ENCODE measurements at places on chromosomes 2 and 18.

- no peak for DNase-seq
These were observed 124.7 kb upstream of the PPP1CB start for GRCh38 chr2:28626891-28627421.

DNA sequence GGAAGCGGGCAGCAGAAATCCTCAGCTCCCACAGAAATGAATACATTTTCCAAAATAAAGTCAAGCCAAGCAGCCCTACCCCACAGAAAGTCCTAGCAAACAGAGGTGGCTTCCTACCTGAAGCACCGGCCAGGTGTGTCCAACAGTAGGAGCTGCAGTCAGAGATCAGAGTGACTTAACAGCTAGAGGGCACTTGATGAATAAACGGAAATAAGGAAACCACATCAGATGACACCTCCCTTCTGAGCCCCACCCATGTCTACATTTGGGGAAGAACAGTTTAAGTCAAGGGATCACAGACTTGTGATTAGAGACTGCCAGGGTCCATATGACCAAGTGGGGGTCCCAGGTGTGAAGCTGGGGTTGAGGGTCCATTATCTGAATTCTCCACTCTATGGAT, at the start of gene CXCR1:
TSS of gene CXCR1 (minus strand) at position 172 of the 400 bp plus-strand sequence. CDS start 1,751 bp downstream, outside the sequence.
- no peak for DNase-seq

DNA sequence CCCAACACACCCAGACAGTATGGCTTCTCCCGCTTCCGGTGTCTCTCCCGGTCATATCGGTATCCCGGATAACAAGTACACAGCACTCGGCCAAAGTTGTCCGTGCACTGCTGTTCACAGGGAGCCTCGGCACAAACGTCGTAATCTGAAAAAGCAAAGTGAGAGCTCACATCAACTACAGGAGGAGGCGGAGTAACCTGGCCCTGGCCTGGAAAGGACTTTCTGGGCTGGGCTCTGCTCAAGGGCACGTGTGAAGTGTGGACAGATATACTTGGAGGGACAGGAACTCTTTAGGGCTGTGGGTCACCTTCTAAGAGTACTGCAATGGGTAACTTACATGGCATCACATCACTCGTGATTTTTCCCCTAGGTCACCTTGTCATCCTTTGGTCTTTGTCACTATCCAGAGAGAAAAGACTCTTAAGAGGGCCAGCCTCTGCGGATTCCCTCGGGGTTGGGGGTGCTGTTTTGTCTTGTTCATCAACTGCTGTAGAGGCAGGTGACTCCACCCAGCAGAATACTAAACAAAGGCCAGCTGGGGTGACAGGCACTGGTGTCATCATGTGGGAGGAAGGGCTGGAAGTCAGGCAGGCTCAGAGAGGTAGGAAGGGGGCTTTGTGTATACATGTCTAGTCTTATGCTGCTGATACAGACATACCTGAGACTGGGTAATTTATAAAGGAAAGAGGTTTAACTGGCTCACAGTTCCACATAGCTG, 110.6 kb upstream of the LMAN1 start:
- no peak for DNase-seq

GRCh38 chr2:59732871-59733566, 820.4 kb downstream of the BCL11A start:
- DNase-seq, result no peak

DNA sequence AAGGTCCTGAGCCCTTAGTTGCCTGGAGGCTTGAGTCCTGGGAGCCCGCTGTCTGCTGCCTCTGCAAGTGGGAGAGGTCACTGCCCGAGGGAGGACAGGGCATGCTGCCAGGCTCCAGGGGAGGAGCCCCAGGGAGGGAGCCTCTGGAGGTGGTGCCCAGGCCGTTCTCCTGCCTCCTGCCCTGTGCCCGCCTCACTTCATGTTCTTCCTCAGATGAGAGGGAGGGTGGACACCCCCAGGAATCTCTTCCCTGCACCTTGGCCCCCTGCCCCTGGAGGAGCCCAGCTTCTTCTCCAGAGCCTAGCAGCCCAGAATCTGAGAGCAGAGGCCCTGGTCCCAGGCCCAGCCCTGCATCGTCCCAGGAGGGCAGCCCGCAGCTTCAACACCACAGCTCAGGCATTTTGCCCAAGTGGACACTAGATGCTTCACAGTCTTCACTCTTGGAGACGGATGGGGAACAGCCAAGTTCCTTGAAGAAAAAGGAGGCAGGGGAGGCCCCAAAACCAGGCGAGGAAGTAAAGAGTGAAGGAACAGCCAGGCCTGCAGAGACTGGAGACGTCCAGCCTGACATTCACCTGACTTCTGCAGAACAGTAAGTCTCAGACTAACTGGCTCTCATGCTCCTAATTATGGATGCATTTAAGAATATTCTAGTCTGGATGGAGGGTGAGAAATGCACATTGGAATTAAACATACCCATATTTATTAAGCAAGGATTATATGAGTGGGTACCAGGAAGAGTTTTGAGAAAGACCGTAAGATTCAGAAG, 12.1 kb downstream of the PSD4 start:
- no peak for DNase-seq

DNA sequence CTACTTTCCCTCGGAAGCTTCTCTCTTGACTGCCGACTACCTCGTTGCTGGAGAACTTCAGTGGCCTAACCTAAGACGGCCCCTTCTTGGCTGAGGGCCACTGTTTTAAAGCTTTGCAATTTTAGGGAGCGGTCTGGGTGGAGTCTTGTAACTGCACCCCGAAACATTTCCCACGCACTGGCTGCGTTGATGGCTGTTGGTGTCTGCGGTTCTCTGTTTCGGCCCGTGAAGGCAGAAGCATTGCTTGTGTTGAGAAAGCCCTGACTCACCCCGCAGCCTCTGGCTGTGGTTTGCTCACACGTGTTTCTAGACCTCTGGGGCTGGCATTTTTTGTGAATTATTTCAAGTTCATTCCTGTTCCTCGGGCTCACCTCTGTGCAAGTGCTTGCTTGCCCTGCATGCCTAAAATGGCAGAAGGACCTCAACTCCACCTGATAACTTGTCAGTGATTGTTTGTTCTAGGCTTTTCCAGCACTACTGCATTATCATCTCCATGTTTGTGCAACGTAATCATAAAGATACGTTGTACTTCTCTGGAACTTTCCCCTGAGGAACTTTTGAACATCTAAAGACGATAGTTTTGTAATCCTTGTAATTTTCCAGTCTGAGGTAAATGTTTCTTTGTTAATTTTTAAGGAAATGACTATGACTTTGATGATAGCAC, 94.2 kb upstream of the DLX2 start:
- no peak for DNase-seq

- DNase-seq, result no peak
These were observed 23.2 kb upstream of the SLC20A1 start for GRCh38 chr2:112622528-112622849.

- DNase-seq, result no peak
These were observed 213.9 kb upstream of the SALL3 start for GRCh38 chr18:78765637-78766281.

- DNase-seq, result no peak
These were observed 21.6 kb upstream of the ZNF521 start for GRCh38 chr18:25373432-25374179.

DNA sequence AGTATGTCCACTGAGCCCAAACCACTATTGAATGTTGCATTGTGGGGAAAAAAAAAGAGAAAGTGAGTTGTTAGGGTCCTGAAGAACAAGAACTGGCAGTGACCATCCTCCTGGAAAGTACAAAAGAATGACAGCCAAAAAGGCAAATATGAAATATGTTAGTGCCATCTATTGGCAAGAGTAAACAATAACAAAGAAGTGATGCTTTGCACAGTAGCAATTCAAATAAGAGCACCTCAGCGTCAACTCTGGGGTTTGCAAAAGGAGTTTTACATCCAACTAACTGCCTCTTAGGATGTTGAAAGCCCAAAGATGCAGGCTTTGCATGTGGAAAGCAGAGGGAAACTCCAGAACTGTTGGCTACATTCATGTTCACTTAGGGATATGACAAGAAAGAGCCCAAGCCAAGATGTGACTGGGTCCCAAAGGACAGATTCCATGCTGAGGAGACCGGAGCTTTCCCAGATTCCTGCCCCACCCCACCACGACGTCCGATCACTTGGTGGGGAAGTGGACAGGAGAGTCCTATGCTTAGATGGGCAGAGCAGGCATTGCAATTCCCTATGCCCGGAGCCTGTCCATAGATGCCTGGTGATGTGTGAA, 15.6 kb downstream of the TRABD2A start:
- DNase-seq, result no peak

- no peak for DNase-seq
These were observed 51.4 kb upstream of the ACYP2 start for GRCh38 chr2:54063967-54064535.

DNA sequence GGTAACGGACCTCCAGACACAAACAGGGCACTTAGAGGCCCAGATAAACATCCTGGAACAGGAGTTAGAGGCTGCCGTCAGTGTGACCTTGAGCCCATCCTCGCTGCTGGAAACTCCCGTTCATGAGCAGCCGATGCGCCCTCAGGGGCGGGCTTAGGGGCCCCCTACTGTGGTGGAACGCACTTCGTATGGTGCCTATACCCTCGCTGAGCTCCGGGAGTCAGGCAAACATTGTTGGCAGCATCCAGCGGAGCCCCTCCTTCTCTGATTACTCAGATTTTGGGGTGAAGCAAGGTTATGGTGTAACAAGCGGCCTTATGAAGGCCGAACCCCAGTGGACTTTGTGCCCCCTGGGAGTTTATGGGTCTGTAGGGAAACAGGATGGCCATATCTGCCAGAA, 205.3 kb upstream of the SYT4 start:
- no peak for DNase-seq

DNA sequence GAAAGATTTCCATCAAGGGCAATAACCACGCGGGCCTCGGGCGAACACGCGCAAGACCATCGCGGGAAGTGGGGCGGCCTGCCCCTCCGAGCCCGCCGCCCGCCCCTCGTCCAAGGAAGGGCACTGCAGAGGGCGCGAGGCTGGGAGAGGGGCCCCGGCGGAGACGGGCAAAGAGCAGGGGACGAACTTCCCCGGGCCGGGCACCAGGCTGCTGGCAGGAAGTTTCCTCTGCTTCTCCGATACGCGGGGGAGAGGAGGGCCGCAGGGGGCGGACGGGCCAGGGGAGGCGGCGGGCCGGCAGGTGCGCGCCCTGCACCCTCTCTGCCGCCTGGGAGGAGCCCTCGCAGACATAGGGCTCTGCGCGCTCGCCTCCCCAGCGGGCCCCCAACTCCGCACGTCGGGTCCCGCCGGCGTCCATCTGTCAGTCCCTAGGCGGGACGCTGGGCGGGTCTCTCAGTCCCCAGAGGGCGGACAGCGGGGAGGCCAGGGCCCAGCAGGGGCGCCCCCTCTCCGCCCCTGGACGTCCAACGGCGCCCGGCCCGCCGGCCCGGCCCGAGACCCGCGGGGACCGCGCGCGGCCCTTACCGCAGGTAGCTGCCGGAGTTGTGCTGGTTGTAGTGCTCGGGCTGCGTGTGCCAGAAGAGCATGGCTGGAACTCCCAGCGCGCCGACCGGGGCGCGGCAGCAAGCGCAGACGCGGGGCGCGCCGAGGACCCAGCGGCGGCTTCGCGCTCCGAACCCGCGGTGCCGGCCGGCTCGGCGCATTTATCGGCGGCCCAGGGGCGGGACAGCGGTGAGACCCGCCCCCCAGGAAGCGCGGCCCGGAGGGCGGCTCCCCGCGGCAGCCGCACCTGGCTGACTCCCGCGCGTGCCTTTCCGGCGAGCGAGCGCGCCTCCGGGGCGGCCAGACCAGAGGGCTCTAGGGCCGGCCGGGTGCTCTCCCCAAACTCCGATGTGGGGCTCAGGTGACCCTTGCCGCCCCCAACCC, at the start of gene TFCP2L1:
TSS of gene TFCP2L1 (minus strand) at position 740 of the 987 bp plus-strand sequence. CDS start at position 647, 93 bp downstream.
- DNase-seq, result no peak

- DNase-seq, result no peak
These were observed 98.9 kb upstream of the ATP8B1 start for GRCh38 chr18:57901825-57902589.

DNA sequence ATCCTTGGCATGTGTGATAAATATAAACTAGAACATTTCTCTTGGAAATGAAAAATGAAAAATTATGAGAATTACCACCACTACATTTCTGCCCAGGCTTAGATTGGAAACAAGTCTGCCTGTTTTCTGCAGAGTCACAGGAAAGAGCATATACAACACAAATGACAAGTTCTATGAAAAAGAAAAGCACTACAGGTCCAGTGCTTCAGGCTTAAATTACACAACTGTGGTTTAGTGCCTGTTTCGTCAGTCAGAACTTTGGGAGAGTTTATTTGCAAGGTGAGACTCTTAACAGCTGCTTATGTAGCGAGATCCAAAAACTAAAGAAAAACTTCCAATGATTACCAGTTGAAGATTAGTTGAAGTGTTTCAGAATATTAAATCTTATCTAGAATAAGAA, 68.9 kb downstream of the RTN4 start:
- DNase-seq, result no peak

GRCh38 chr18:9708057-9708433, at the start of gene RAB31:
RAB31 (plus strand) TSS chr18:9708301; CDS start chr18:9708406, 105 bp downstream.
- DNase-seq, result no peak

GRCh38 chr2:190637903-190638618, 10.8 kb upstream of the NAB1 start:
- no peak for DNase-seq

DNA sequence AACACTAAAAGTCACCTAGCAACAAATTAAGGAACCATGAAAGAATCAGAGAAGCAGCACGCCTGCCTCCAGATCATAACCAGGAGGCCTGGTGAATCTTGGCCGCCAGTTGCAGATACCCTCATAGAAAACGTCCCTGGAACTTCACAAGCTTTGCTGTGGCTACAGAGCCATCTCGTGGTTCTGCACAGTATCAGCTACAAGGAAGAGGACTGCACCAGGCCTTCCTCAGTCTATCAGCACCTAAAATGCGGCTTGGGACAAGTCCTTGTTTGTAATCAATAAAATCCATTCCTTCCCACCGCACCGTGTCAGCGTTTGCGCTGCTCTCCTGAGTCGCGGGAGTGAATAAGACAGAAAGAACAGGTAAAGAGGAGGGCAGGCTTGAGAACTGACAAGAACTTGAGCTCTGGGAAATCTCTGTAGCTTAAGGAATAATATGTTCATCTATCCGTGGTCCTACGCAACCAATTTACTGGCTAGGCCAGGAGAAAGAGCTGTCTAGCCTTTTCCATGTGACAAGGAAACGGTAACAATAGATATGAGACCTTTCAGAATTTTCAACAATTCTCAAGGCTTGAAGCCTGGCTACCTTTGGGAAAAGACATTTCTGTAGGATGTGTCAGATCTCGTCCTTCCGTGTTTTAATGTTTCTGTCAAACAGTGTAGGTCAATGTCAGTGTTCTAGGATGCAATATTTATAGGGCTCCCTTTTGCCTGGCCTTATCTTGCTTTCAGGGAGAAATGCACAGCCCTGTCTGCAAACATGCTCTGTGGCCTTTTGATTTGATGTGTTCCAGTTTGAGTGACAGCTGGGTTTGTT, 128.5 kb upstream of the RAB12 start:
- DNase-seq, result no peak

DNA sequence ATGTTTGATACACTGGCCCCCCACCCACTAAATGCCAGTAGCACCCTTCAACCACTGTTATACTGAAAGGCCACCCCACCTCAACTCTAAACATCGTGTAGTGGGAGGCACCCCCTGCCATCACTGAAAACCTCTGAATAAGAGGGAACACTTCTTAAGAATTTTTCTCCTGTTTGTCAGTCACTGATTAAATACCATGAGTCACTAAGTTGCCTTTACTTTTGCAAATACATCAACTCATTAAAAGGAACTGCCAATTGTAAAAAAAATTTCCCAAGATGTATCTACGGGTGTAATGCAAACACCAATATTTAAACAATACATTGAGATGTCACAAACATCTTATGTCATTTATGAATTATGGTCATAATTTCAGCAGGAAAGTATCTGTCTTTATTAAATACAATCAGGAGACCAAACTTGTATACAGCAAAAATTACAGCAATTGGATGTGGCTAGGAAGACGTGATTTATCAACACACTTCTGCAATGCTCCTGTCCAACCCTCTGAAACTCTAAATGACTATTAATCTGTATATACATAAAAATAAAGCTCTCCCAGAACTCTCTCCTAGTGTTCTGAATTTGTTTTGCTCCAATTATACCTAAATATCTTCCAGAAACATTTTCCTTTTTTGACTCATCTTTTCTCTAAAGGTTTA, 144.1 kb upstream of the STK17B start:
- DNase-seq, result no peak
